ENCODE measurements at places on chromosomes 13 and 19.

GRCh38 chr19:33393286-33394005 is 19.9 kb downstream of the CEBPG start:
- no peak for DNase-seq

GRCh38 chr13:66745307-66745706 is 484.8 kb downstream of the PCDH9 start:
- no peak for DNase-seq

- no peak for DNase-seq
These were observed 4.4 kb downstream of the ZIC2 start for GRCh38 chr13:99985886-99986527.

- no peak for DNase-seq
These were observed 28.0 kb downstream of the MAB21L1 start for GRCh38 chr13:35448465-35448864.

GRCh38 chr13:101811284-101811839 is 358.9 kb downstream of the ITGBL1 start:
- DNase-seq: no peak

- DNase-seq: no peak
These were observed 19.9 kb downstream of the POMP start for GRCh38 chr13:28678809-28679208.

- DNase-seq: no peak
These were observed 94.6 kb upstream of the RFC3 start for GRCh38 chr13:33723365-33723764.

DNA sequence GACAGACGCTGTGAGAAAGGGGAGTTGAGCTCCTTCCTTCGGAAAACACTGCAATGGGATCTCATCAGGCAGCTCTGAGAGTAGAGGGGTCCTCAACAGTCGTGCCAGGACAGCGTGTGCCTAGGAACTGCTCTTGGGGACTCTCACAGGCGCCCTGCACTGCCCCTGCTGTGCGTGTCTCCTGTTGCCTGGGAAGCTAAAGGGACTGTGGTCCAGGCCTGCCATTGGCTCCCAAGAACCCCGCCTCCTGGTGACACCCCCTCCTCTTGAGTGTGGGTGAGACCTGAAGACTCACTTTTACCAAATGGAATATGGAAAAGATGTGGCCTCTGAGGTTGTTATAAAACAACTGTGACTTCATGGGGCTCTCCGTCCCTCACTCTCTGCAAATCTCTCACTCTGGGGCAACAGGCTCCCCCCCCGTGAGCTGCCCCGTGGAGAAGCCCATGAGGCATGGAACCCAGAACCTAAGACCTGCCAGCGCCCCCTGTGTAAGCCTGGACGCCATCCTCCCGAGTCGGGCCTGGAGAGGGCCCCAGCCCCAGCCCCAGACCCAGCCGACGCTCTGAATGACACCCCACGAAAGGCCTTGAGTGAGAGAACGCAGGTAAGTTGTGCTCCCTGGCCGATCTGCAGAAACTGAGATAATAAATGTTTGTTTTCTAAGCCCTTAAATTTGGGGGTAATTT is 302.7 kb downstream of the FGF9 start:
- no peak for DNase-seq

DNA sequence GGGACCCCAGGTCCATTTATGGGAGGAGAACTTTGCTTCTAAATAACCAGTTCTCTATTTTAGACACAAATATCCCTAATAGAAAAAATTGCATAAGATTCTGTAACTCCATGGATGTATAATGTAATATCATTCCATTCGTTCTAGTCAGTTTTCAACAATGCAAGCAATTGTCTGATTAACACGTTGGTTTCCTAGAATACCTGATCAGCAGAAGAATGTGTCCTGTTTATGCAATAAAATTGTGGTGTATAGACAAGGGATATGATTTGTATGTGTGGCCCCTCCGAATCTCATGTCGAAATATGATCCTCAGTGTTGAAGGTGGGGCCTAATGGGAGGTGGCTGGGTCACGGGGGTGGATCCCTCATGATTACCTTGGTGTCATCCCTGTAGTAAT is 62.1 kb downstream of the RUBCNL start:
- DNase-seq: no peak

GRCh38 chr19:22625266-22626035 is 8.7 kb upstream of the ZNF492 start:
- no peak for DNase-seq

GRCh38 chr19:58296104-58296503 is 9.1 kb upstream of the ERVK3-1 start:
- no peak for DNase-seq

GRCh38 chr13:30107521-30108136 is 199.7 kb downstream of the KATNAL1 start:
- DNase-seq: peak; percentile 84

DNA sequence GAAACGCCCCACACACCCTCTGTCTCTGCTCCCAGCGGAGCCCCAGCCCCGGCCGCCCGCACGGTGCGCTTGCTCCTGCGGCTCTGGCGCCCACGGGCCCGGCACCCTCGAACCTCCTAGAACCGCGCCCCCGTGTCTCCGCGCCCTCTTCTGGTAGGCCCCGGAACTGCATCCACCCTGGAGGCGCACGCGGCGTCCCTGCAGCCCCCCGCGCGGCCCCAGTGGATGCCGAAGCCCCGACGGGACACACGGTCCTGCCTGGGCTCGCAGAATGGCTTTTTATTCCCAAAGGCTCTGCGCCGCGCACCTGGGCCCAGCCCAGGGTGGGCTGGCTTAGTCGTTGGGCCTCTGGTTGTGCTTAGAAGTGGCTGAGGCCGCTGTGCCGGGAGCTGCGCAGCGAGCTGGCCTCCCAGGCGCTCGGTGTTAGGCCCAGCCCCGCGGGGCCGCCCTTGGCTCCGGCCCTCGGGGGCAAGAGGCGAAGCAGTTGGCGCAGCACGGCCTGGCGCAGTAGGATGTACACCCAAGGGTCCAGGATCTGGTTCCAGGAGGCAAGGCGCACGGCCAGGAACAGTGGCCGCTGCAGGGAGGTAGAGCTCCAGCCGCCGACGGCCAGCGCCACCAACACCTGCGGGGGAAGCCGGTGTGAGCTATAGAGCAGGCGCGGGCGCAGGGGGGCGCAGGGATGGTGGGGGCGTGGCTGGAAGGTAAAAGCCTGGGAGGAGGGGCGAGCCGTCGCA is 2.8 kb downstream of the PTGER1 start:
- DNase-seq: peak; percentile 51

DNA sequence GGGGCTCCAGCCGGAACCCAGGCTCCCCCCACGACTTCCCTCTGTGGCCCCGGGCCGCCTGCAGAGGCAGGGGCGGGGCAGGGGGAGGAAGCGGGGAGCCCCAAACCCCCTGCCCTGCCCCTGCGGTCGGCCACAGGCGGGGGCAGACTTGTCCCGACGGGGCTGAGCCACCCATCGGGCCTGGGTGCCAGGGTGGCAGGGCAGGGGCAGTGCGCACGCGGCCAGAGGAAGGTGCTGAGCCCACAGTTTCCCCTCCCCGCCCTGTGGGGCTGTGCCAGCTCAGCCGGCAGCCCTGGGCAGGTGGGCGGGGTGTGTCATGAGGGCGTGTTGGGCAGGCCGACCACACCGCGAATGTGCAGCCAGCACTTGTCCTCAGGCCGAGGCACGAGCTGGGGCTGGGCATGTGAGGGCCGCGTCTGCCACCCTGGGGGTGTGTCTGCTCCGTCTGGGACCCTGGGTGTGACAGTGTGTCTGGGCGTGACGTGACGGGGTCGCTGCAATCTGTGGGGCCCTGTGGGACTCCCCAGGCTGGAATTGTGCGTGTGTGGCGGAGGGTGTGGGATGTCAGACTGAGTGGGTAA is 17.7 kb downstream of the CCDC97 start:
- DNase-seq: peak; percentile 94

DNA sequence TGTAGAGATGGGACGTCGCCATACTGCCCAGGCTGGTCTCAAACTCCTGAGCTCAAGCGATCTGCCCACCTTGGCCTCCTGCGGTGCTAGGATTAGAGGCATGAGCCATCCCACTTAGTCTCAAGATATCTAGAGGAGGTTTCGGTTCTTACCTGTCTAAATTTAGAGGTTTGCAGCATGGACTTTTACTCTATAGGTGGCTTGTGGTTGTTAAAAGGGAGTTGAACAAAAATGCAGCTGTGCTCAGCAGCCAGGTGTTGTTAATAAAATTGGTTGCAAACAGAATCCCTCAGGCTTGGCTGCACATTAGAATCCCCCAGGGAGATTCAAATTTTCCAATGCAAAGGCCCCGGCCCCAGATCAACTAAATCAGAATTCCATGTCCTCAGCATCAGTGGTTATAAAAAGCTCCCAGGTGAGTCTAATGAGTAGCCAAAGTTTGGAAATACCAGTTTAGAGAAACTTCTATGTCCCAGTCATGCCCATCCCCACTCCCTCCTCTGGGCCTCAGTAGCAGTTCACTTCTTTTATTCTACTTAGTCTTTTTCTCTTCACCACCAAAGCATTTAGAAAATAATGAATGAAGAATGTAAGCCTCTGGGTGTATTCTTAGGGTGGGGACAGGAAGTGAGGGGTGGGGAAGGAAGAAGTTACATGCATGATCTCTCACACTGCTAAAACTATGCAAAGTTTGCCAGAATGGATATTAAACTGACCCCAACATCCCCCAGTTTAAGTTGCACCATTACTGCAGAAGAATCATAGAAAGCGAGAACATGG is 471.0 kb downstream of the COG6 start:
- DNase-seq: no peak

- no peak for DNase-seq
These were observed 29.5 kb downstream of the SLC25A15 start for GRCh38 chr13:40818926-40819325.

DNA sequence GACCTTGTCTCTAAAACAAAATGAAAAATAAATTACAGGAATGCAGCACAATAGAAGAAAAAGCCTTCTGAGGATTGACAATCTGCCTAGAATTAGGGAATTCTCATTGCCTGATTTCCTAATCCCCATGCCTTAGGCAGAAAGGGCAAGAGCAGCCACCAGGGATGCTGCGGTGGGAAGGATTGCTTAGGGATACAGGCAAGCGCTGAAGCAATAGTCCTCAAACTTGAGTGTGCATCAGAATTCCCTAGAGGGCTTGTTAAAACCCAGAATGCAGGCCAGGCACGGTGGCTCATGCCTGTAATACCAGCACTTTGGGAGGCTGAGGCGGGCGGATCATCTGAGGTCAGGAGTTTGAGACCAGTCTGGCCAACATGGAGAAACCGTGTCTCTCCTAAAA is 1.0 kb upstream of the OR7C2 start:
- no peak for DNase-seq

DNA sequence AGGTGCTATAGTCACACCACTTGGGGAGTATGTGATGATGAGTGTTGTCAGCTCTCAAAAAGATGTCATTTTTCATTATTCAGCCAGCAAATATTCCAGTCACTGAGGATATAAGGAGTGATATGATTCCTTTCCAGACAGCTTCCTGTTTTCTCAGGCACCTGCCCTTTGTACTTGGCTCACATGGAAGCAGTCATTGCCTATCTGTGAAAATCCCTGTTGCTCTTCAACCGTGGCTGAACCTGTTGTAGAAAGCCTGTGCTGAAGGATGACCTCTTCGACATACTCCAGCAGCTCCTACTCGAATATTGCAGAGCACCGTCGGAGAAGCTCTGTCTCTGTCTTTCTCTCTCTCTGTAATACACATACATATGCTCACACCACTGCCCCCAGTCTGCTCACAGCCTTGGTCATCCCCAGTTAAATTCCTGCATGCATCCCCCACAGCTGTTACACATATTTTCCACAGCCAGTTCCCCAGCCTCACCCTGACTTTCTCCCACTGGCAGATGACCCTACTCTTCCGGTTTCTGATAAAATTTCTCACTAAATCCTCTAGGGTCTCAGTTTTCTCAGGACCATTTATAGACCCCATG is 204.2 kb upstream of the ARGLU1 start:
- no peak for DNase-seq

DNA sequence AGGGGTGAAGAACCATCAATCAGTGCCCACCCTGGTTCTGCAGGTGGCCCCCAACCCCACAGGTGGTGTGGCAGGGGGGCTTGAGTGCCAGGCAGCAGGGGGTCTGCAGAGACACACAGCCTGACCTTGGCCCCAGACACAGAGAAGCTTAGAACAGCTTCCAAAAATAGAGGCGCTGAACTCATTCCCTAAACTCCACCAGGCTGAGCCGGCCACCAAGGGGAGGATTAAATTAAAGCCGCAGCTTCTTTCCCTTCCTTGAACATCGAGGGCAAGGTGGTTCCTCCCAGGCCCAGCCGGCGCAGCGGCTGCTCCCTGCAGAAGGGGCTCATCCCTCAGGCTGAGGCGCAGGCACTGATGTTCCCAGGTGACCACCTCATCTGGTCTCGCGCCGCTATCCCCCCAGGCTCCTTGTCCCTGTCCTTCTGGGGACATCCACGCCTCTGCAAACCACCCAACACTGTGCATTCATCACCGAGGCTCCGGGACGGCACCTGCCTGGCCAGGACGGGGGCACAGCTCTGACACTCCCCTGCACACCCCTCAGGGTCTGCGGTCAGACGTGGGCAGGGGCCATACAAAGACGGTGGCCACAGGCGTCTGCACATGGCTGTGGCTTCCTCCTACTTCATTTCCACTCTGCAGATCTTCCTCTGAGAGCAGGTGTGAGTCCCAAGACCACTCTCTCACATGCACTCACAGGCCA is 30.9 kb downstream of the LAMP1 start:
- DNase-seq: no peak

- peak; percentile 6 for DNase-seq
These were observed 105.9 kb downstream of the AKAP11 start for GRCh38 chr13:42377640-42378382.

GRCh38 chr19:54207983-54208783 is 7.5 kb downstream of the RPS9 start:
- DNase-seq: peak; percentile 100

GRCh38 chr19:33679696-33680095 is 57.9 kb downstream of the CHST8 start:
- no peak for DNase-seq

- no peak for DNase-seq
These were observed 46.8 kb downstream of the KLF12 start for GRCh38 chr13:74087357-74087756.
